ENCODE measurements at places on chromosomes 6 and 20. TPM values are rescaled to one million over a fixed set of nuclear protein-coding genes. Genes with fewer than 3 reads are reported as not detected.

DNA sequence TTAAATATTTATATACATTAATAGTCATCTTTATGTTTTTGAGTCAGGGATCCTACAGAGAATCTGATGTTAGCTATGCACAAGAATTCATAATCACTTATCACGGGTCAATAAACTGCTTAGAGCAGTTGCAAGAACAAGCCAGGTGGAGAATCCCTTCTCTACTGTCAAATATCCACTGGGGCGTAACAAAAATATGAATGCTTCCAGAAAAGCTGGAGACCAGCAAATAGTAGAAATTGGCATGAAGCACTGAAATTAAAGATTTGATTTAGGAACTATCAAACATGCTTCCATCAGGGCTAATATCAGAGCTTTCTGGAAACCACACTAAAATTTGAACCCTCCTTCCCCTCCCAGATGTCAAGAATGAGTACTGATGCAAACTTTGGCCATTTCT, 37.3 kb downstream of the ADGRG6 start:
- no peaks in the 10 kb centered on the region for H3K27me3 ChIP-seq
- no peak overlapping the region for H3K27ac ChIP-seq
- H3K36me3 ChIP-seq: no peaks in the 10 kb centered on the region
- DNase-seq: no peak
- no peaks in the 10 kb centered on the region for H3K4me1 ChIP-seq

Gene TFEB
- total RNA-seq: 32.1 TPM

DNA sequence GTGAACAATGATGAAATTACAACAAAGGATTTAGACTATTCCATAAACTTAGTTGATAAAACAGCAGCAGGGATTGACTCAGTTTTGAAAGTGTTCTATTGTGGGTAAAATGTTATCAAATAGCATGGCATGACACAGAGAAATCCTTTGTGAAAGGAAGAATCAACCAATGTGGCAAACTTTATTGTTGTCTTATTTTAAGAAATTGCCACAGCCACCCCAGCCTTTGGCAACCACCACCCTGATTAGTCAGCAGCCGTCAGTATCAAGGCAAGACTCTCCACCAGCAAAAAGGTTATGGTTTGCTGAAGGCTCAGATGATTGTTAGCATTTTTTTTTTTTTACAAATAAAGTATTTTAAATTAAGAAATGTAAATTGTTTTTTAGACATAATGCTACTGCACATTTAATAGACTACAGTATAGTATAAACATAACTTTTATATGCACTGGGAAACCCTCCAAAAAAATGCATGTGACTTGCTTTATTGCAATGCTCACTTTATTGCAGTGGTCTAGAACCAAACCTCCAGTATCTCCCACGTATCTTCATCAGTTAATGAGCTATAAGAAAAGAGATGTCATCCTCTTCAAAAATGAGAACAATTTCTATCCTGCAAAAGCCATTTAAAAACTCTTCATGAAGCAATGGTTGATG, 162.7 kb downstream of the SOBP start:
- H3K4me1 ChIP-seq: no peaks in the 10 kb centered on the region
- no peaks in the 10 kb centered on the region for H3K36me3 ChIP-seq
- H3K4me3 ChIP-seq: no peak overlapping the region
- no peak for DNase-seq

Gene PLEKHG1
- 36.2 TPM for total RNA-seq

DNA sequence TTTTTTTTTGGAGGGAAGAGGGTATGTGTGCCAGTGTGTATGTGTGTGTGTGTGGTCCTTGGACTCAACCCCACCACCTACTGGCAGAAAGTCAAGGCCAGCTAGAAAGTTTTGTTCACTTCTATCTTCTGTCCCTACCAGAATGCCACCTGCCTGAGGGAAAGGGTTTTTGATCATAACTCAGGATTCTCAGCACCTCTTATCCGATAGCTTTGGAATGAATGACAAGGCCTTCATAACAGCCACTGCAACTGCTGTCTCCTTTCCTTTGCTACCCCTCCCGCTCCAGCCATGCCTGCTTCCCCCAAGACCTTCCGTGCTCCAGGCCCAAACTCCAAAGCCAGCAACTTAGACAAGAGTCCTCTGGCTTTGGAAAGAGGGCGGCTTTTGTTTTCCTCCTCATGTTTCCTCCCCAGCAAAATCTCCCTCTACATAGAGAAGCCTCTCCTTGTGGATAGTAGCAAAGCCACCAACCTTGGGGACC, 18.7 kb downstream of the BTN3A1 start:
- H3K4me1 ChIP-seq: no peaks in the 10 kb centered on the region
- H3K27me3 ChIP-seq: no peaks in the 10 kb centered on the region
- no peak overlapping the region for H3K4me3 ChIP-seq
- H3K36me3 ChIP-seq: no peaks in the 10 kb centered on the region
- DNase-seq: no peak

- no peaks in the 10 kb centered on the region for H3K36me3 ChIP-seq
- H3K4me3 ChIP-seq: peak overlapping the region; percentile 72
- H3K27me3 ChIP-seq: no peaks in the 10 kb centered on the region
Measured at GRCh38 chr6:52361414-52361944, 472 bp upstream of the PAQR8 start.

DNA sequence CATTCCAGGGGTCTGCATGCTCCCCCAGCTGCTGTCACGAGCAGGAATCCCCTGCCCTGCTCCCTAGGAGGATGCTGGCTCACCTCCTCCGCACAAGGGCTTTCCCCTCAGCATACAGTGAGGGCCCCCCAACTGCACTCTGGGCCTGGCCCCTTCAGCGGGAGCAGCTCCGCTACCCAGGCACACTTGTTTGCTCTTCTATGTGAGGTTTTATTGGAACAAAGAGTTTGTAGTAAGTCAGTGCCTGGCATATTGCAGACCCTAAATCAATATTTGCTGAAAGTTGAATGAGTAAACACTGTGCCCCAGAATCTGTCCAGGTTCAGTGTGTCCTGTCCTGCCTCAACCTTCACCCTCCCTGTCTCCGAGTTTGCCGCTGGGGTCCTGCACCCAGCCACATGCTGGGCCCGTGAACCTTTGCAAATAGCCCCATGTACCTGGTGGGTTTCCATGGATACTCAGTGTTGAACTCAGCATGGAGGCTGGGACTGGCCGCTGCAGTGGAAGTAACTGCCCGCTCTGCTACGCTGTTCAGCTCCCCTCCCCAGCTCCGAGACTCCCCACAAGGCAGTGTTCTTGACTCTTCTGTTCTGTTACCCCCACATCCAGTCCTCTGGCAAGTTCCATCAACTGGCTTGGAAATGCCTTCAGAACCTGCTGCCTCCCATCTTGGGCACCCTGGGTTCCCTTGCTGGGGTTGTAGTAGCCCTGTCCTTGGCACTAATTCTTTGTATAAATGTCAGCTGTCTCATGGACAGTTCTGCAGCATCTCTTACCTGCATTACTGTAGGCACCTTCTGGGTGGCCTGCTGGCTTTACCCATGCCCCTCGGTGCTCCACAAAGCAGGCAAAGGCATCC, 15.7 kb downstream of the SLC22A1 start:
- peaks cover 2% of the 10 kb centered on the region for H3K4me1 ChIP-seq
- no peaks in the 10 kb centered on the region for H3K27me3 ChIP-seq
- no peak overlapping the region for H3K27ac ChIP-seq
- no peak overlapping the region for H3K4me3 ChIP-seq
- DNase-seq: no peak

DNA sequence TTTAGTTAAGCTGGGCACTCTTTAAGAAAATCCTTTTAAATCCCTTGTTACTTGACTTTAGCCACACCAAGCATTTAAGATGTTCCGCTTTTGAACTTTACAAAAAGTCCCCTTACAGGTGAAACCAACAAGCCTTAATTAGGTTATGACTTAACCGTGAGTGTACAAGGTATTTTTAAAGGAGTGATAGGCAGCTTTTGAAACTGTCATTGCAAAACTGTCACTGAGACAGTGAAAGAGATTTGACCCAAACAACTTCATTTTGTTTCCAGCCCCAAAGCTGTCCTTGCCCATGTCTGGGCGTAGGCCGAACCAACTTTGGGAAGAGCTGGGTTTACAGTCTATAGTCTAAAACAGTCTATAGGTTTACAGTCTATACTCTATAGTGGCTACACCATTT, 305.4 kb downstream of the FARS2 start:
- no peaks in the 10 kb centered on the region for H3K36me3 ChIP-seq
- DNase-seq: no peak
- no peak overlapping the region for H3K27ac ChIP-seq
- H3K27me3 ChIP-seq: no peaks in the 10 kb centered on the region
- H3K4me1 ChIP-seq: no peaks in the 10 kb centered on the region
- H3K4me3 ChIP-seq: no peak overlapping the region

Gene OR11A1
- total RNA-seq: not detected

Gene DNAAF9
- total RNA-seq: 24.8 TPM

DNA sequence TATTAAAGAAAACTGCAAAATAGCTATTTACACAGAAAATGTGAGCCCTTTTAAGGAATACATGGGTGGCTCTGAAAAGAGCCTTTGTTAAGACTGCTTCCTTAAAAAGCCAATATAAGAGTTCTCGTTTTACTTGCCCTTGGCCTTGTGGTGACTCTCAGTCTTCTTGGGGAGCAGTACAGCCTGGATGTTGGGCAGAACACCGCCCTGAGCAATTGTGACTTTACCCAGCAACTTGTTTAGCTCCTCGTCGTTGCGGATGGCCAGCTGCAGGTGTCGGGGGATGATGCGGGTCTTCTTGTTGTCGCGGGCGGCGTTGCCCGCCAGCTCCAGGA, 111.5 kb downstream of the HFE start:
- DNase-seq: no peak
- no peaks in the 10 kb centered on the region for H3K36me3 ChIP-seq
- H3K27me3 ChIP-seq: no peaks in the 10 kb centered on the region
- H3K4me3 ChIP-seq: peak overlapping the region; percentile 85

Gene EMILIN3
- 0.72 TPM for total RNA-seq
